NCI-H345 (cell line): ENCODE measurements at places on chromosomes 7 and 10.

DNA sequence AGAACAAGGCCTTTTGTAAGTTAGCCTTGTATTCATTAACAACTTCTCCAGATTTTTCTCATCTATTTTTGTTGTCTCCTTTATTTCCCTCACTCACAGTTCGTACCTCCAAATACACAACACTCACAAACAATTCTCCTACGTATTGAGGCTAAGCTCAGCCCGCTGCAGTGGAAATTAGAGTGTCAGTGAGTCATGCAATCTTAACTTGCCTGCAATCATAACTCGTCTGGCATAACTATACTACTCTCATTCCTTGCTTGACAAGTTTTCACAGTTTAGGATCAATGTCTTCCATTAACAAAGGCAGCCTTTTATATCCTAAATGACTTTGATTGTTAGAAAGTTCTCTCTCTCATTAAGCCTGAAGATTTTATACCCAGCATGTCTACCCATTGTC, 23.8 kb downstream of the TMEM196 start:
- DNase-seq = no peak

- no peak for DNase-seq
Measured at GRCh38 chr10:6936931-6937330, 356.9 kb upstream of the PRKCQ start.

GRCh38 chr7:128791972-128792327, 182 bp downstream of the CCDC136 start:
- DNase-seq = no peak

- no peak for DNase-seq
Measured at GRCh38 chr10:100730725-100731406, 14.5 kb upstream of the PAX2 start.

GRCh38 chr10:68202960-68203353, 29.0 kb downstream of the ATOH7 start:
- DNase-seq = no peak

DNA sequence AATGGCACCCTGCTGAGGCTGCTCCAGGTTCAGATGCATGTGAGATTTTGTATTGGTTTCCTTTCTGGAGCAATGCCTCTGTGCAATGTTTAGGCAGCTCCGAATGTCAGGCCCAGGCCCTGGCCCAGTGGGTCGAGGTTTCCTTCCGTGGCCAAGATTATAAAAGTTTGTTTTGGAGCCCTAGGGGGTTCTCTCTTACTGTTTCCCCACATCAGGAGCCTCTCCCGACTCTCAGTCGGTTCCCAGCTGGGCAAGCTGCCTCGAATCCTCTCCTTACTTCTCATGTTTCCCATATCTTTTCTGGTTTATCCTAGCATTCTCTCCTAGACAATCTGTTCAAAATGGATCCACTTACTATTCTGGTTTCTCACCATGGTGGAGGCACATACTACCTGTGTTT, 11.0 kb downstream of the TMEM140 start:
- no peak for DNase-seq

- peak; percentile 8 for DNase-seq
Measured at GRCh38 chr7:5666361-5666760, 115.1 kb downstream of the RNF216 start.

- no peak for DNase-seq
Measured at GRCh38 chr10:51272555-51272954, 198.3 kb downstream of the PRKG1 start.

DNA sequence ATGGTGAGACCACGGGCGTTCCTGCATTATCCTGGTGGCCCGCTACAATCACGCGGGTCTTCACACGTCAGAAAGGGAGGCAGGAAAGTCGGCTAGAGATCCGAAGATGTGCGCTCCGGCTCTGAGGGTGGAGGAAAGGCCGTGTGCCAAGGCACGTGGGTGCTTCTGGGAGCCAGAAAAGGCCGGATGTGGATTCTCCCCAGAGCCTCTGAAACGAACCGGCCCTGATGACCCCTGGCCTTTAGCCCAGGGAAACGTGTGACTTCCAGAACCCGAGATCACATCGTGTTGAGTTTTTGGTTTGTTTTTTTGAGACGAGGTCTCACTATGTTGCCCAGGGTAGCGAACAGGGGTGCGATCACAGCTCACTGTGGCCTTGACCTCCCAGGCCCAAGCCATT, 244.2 kb downstream of the ELFN1 start:
- no peak for DNase-seq

GRCh38 chr10:17214526-17214925, 13.1 kb upstream of the TRDMT1 start:
- no peak for DNase-seq

- no peak for DNase-seq
Measured at GRCh38 chr10:100808876-100809275, 63.5 kb downstream of the PAX2 start.

DNA sequence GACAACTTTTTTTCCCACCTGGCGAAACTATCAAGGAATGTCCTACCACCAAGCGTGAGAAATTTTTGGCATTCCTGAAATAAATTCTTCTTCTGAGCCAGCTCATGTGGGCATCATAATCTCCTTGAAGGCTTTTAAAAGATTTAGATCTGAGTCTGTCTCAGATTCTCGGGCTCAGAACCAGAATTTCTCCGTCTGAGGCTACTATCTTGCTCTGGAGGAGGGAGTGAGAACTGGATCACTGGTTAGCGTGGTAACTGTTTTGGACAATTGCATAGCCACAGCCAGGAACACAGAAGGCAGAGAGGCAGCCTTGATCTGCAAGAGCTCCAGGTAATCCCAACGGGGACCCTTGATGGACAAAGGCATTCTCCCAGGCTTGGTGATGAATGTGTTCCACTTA, 1.0 kb upstream of the PLAC9 start:
- DNase-seq = no peak

GRCh38 chr7:66379542-66380160, 174.5 kb downstream of the TPST1 start:
- no peak for DNase-seq

- no peak for DNase-seq
Measured at GRCh38 chr10:3530346-3530745, 254.7 kb downstream of the KLF6 start.

DNA sequence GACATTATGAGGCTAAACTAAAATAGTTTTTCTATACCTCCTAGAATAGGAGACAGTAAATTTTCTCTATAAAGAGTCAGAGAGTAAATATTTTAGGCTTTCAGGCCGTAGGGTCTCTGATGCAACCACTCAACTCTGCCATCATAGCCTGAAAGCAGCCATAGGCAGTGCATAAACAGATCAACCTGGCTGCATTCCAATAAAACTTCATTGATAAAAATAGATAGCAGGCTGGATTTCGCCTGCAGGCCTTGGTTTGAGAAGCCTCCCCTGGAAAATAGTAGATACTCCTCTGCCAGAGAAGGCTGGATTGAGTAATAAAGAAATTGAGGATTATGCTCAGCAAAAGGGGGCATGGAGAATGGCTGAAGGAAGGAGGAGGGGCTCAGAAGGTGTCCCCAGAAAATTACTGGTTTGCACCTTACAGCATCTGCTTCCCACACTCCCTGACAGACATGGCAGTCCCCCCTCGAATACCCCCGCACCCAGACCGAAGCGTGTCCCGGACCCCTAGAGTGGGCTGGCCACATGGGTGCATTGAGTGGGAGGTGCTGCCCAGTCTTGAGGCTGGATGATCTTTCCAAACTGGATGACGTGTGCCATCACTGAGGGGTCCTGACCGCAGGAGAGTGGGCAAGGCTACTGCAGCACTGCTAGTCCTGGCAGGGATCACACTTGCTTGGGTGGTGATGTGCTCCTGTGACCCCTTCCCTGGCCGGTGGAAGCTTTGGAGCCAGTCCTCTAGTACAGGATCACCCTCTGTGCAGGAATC, 126.6 kb downstream of the PTPN20 start:
- peak; percentile 7 for DNase-seq
